ENCODE measurements at places on chromosomes 13 and 19.

GRCh38 chr13:107266657-107267056 lies 698.7 kb upstream of the ARGLU1 start:
- DNase-seq, result no peak

DNA sequence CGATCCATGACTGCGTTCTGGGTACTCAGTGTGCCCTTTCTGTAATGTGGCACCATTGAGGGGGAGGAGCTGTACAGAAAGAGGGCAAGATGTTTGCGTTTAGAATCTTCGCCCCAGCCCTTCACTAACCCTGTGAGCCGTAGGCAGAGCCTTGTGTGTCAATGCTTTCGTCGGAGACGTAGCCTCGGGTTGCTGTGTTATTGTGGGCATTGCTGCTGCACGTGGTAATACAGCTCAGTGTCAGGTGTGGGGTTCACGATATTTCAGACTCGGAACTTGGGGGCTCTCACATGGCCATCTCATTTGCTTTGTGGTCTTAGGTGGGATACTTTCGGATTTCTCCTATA lies 6.1 kb downstream of the RPS9 start:
- DNase-seq, result no peak

DNA sequence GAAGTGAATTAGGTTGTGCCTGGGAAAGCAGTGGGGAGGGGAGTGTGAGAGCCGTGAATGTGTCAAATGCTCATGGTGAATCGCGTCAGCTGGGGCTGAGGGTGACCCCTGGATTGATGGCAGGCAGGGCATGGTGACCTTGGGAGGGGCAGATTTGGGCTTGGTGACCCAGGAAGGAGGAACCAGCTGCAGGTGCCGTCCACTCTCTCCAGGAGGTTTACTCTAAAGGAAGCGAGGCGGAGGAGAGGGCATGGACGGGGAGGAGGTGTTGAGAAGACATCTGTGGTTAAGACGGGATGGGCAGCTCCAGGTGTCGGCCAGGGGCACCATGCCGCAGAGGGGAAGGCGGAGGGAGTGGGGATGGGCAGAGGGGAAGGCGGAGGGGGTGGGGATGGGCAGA lies 28.7 kb downstream of the TMEM255B start:
- DNase-seq, result no peak

DNA sequence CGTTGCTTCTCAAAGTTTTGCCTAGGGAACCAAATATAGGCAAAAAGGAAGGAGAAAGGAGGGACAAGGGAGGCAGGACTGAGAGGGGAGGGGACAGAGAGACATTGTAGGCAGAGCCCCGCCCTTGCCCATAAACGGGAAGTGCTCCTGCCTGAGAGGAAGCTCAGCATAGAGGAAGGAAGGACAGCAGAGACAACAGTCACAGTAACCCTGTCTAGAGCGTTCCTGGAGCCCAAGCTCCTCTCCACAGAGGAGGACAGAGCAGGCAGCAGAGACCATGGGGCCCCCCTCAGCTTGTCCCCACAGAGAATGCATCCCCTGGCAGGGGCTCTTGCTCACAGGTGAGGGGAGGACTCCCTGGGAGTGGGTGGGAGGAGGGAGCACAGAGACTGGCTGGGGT lies at the start of gene CEACAM21:
Gene CEACAM21, plus strand, starts transcription at position 169 of the 400 bp plus-strand sequence. Its CDS starts 109 bp downstream, at position 278.
- DNase-seq, result no peak

DNA sequence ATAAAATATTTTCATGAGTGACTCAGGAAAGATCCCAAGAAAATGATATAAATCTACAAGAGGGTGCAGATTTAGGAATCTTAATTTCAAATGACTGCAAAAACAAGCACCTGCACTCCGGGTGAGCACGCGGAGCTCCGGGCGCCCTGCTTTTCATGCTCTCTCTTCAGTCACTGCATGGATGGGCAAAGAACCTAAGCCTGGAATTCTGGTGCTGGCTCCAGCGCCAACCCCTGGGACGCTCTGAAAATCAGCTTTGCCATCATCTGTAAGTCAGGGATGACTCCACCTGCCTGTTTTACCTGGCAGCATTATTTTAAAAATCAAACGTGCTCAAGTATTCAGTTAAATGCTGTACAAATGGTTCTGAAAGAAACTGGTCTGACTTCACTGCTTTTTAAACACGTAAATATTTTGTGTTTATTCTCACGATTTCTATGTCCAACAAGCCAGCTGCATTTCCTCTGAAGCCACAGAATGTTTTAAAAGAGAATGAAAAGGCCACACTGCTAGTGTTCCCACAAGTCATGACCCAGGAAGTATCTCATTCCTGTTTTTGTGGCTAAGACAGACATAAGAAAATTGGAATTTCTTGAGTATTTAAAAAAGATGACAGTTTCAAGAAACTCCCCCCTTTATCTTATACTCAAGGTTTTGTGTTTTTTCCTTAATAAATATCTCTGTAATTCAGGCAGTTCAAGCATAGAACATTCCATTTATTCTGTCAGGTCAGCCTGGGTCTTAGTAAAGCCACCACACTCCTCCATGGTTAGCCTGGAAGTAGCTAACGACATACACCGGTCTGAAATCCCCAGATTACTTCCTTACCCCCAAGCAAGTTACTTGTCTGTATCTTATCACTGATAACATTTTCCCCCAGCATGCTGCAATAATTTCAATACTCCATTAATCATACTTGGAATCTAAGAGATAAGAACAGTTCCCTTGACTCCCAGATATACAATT lies 81.1 kb downstream of the COL4A1 start:
- DNase-seq, result no peak

GRCh38 chr13:37905736-37906135 lies 36.2 kb upstream of the TRPC4 start:
- no peak for DNase-seq

- no peak for DNase-seq
These were observed 16.2 kb upstream of the ZNF414 start for GRCh38 chr19:8530061-8530679.

- no peak for DNase-seq
These were observed 1.2 kb downstream of the KPNA3 start for GRCh38 chr13:49791315-49791710.

GRCh38 chr13:70311191-70311590 lies 202.9 kb upstream of the KLHL1 start:
- DNase-seq, result no peak

GRCh38 chr19:4389511-4390016 lies 10.8 kb downstream of the SH3GL1 start:
- no peak for DNase-seq

GRCh38 chr13:94121686-94122085 lies 357.8 kb downstream of the DCT start:
- no peak for DNase-seq

Data from activated T-helper 1 cell treated with anti-CD3 and anti-CD28 coated beads, Interleukin-2, amount 50 U/mL, for 16 hours (primary cell).